ENCODE measurements at places on chromosomes 7 and 10. TPM values are rescaled to one million over a fixed set of nuclear protein-coding genes. Genes with fewer than 3 reads are reported as not detected.

DNA sequence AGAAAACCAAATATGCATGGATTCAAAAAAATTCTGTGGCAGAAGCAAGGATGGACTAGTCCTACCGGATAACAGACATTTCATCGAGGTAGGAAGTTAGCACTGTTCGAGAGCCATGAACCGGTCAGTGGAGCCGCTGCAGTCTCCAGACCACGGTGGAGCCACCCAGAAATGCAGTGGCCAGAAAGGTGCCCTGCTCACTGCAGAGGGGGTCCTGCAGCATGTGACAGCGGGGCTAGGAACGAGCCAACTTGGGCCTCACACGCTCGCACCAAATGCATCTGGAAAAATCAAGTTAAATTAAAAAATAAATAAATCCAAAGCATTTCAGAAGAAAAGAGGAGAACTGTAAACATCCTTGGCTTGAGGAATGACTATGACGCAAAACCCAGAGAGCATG lies 13.1 kb upstream of the CFAP46 start:
- H3K4me1 ChIP-seq: no peaks in the 10 kb centered on the region
- H3K27me3 ChIP-seq: peaks cover 4% of the 10 kb centered on the region
- H3K4me3 ChIP-seq: no peak overlapping the region
- no peak for DNase-seq
- no peaks in the 10 kb centered on the region for H3K36me3 ChIP-seq

The SLC29A3 gene
- 16.6 TPM for polyA plus RNA-seq

The GIMAP6 gene
- polyA plus RNA-seq: 70.2 TPM

The SRRM3 gene
- polyA plus RNA-seq: not detected

- no peak for DNase-seq
- H3K27ac ChIP-seq: no peak overlapping the region
- H3K4me3 ChIP-seq: no peak overlapping the region
- no peaks in the 10 kb centered on the region for H3K4me1 ChIP-seq
Observed at GRCh38 chr10:71409516-71410104, 12.9 kb downstream of the CDH23 start.

DNA sequence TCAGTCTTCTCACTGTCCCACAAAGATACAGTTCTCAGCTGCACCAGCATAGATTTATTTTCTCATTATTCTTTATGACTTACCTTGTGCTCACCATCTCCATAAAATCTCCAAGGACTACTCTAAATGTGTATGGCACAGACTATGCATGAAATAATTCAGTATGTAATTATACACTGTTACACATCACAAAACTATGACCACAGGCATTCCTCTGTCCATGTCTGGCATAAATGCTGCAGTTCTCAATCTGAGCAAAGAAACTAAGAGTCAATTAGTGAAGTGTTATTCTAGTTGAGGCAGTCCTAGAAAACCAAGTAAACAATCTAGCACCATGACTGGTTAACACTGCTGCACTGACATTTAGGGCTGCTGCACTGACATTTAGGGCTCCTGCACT lies 2.7 kb downstream of the CYCS start:
- H3K27ac ChIP-seq: no peak overlapping the region
- no peaks in the 10 kb centered on the region for H3K27me3 ChIP-seq
- peaks cover 30% of the 10 kb centered on the region for H3K36me3 ChIP-seq
- no peak for DNase-seq

The VAX1 gene
- not detected for polyA plus RNA-seq

DNA sequence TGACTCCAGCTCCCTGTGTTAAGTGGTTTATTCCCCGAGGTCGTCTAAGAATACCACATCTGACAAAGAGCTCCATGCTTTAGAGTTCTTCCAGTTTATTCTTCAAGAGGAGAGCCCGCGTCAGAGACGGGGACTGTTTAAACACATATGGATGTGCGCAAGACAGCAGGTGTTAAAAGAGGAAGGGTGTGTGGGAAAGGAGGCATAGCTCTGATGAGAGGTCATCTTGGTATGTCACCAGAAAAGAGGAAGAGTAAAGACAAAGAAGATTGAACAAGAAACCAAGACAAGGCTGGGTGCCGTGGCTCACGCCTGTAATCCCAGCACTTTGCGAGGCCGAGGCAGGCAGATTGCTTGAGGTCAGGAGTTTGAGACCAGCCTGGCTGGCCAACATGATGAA lies 258.7 kb downstream of the CCDC3 start:
- H3K27ac ChIP-seq: no peak overlapping the region
- no peak for DNase-seq
- peaks cover 2% of the 10 kb centered on the region for H3K4me1 ChIP-seq
- no peak overlapping the region for H3K4me3 ChIP-seq
- H3K27me3 ChIP-seq: no peaks in the 10 kb centered on the region

- no peak overlapping the region for H3K4me3 ChIP-seq
- H3K27ac ChIP-seq: no peak overlapping the region
- H3K4me1 ChIP-seq: no peaks in the 10 kb centered on the region
- DNase-seq: no peak
- H3K36me3 ChIP-seq: no peaks in the 10 kb centered on the region
- no peaks in the 10 kb centered on the region for H3K27me3 ChIP-seq
Observed at GRCh38 chr7:158050978-158051651, 536.5 kb downstream of the PTPRN2 start.

DNA sequence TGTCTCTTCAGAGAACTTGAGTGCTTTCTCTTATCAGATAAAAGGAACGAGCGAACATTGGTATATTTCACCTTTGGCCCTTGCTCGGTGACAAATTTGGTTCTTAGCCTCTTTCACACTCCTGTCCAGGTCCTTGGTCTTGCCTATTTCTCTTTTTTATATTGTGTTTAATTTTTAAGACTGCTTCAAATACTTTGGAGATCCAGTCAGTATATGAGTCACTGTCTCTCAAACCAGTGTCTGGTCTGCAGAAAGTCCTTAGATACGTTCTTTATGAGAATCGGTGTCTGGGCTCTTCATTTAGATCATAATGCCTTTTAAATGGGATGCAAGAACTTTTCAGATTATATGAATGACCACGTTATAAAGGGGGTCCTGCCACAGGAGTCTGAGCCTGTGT lies 55.0 kb downstream of the PIK3AP1 start:
- no peak overlapping the region for H3K4me3 ChIP-seq
- peaks cover 45% of the 10 kb centered on the region for H3K4me1 ChIP-seq
- H3K27ac ChIP-seq: no peak overlapping the region
- H3K27me3 ChIP-seq: no peaks in the 10 kb centered on the region
